Fibroblast of skin of left quadriceps (primary cell): ENCODE measurements at places on chromosomes 12 and 14.

GRCh38 chr14:80699861-80700260 lies 241.7 kb downstream of the CEP128 start:
- DNase-seq, result no peak

- DNase-seq, result no peak
These were observed 42.3 kb upstream of the CSRP2 start for GRCh38 chr12:76921100-76921471.

DNA sequence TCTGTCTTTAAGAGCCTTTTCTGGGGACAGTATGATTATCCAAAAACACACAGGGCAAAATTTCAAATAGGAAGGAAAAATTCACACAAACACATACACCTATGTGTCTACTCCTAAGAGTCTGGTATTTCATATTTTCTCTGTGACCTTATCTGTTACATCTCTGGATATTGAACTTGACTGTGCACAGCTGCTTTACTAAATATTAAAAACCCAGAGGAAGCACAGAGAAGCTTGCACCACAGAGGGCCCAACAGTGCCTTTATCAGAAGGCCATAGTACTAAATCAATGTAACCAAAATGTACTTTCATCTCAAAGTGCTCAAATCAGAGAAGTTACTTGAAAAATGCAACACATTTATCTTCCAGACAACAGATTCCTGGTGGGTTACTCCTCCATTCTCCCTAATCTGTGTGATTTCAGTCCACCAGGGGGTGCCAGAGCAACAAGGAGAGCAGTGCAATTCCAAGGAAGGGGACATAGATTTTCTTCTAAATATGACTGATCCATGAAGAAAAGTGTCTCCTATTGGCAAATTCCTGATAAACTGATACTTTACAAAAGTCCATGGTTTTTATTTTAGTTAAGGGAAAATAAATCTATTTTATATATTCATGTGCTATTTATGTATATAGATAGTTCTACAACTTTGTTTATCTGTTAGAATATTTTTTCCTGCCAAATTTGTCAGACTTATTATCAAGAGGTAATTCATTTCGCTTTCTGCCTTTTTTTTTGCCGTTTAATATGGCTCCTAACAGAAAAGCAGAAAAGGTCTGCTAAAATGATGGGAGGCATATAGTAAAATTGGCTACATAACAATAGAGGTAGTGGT lies 617.6 kb downstream of the LRFN5 start:
- DNase-seq, result peak; percentile 49

GRCh38 chr14:94505206-94505605 lies 4.1 kb downstream of the SERPINA12 start:
- DNase-seq, result no peak

DNA sequence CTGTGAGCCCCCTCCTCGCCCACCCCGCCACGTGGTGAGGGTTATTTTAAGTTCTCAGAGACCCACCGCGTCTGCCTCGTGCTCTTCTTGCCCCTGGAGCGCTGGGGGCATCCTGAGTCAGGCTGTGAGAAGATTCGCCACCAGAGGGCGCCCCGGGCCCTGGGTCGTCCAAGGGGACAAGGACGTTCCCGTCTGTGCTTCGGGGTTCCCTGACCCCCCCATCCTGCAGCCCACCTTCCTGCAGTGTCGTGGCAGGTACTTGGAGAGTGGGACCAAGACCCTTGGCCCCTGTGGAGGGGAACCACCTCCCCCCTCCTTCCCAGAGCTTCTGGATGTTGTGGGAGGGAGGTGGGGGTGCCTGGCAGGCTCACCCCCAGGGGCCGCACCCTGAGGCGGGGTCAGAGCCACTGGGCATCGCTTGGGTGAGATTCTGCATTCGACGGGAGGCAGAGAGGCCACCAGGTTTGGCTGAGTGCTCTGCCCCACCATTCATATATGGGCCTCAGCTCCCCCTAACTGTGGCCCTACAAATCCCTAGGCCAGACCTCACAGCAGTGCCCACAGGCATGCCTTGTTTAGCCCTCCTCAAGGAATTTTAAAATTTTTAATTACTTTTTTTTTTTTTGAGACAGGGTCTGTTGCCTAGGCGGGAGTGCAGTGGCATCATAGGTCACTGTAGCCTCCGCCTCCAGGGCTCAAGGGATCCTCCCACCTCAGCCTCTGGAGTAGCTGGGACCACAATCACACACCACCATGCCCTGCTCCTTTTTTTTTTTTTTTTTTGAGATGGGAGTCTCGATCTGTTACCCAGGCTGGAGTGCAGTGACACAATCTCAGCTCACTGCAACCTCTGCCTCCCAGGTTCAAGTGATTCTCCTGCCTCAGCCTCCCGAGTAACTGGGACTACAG lies 17.0 kb downstream of the RHOF start:
- no peak for DNase-seq

GRCh38 chr14:63962906-63963305 lies 110.1 kb downstream of the SYNE2 start:
- no peak for DNase-seq

- DNase-seq, result no peak
These were observed 61.6 kb downstream of the PLEKHG3 start for GRCh38 chr14:64765740-64766302.

GRCh38 chr12:55850893-55851292 lies 8.2 kb upstream of the MMP19 start:
- DNase-seq, result no peak

- no peak for DNase-seq
These were observed 487.5 kb downstream of the TMEM121 start for GRCh38 chr14:106013879-106014376.

DNA sequence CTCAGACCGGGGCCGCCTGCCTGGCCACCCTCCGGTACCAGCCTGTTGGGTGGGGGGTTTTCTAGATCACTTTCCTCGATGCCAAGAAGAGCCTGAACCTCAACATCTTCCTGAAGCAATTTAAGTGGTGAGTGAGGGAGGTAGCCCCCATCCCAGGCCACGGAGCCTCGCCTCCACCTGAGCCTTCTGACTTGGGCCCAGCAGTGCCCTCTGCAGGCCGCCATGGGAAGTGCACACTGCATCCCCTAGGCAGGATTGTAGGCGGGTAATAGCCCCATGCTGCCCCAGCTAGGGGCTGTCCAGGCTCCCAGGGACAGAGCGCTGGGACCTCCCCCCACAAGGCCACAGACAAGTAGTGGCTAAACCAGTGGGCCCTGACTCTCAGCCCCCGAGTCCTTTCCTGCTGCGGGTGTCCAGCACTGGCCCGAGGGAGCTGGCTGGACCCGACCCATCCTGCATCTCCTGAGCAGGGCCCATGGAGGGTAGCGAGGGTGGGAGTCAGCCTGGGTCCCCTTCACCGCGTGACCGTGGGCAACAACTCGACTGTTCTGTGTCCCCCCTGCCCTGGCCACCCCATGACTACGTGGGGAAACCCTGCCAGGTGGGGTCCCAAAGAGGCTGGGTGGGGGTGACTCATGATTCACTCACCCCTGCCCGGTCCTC lies 15.3 kb upstream of the ADSS1 start:
- DNase-seq, result no peak

DNA sequence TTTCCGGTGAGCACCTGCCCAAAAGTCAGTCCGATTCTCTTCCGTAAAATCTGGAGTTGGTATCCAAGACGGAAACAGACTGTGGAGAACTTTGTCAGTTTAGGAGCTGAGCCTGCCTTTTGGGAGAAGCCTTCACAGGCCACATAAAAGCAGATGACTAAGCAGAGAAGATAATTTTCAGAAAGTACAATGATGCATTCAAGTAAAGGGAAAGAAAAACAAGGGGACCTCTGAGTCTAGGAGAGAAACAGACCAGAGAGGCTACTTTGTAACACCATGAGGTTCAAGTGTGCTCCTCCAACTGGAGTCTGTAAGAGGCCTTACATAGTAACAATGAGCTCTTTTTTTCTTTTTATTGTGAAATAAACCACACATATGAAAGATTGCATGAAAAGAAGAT lies 21.1 kb downstream of the TMED8 start:
- DNase-seq, result no peak

- DNase-seq, result no peak
These were observed 89.2 kb upstream of the METAP2 start for GRCh38 chr12:95384785-95385184.

DNA sequence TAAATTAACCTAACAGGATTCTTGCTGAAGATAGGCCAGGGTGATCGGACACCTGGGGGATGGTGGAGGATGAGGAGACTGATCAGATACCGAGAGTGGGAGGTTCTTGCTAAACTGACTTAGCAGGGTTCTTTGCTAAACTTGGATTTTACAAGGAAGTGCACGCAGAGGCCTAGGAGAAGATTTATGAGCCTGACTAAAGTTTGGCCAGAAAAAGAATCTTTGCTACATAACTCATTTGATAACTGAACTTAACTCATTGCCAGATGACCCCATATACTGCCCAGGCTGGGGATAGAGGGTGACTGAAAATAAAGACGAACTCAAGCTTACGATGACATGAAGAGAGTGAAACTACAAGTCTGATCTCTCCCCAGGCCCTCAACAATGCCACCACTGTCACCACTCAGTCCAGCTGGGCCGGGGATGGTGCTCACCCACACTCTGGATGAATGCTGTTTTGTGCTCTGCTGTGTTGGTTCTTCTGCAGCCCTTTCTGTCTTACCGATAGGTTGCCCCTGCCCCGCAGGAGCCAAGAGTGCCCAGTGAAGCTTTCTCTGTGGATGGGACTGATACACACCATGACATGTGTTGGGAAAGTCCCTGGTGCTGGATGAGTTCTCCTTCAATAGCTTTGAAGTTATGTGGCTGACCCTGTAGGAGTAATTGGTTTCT lies 29.0 kb downstream of the PPFIBP1 start:
- no peak for DNase-seq

GRCh38 chr12:57604992-57605810 lies 577 bp downstream of the DTX3 start:
- no peak for DNase-seq

DNA sequence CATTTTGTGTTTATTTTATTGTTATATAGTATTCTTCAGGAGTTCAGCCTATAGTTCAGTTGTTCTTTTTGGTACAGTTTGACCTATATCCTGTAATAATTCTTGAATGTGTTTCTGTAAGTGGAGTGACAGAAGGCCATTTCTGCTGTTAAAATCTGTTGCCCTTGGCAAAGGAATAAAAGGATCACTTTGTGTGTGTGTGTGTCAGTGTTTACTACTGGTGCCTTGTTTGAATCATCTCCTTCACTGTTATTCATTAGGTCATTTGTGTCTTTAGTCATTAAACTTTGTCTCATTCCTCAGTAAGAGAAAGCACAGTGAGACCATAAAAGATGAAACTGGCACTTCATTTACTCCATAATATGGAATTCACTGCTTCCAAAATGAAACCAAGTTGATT lies 130.7 kb downstream of the TMTC2 start:
- DNase-seq, result no peak

- peak; percentile 1 for DNase-seq
These were observed 95.1 kb downstream of the UNC79 start for GRCh38 chr14:93525696-93526451.

DNA sequence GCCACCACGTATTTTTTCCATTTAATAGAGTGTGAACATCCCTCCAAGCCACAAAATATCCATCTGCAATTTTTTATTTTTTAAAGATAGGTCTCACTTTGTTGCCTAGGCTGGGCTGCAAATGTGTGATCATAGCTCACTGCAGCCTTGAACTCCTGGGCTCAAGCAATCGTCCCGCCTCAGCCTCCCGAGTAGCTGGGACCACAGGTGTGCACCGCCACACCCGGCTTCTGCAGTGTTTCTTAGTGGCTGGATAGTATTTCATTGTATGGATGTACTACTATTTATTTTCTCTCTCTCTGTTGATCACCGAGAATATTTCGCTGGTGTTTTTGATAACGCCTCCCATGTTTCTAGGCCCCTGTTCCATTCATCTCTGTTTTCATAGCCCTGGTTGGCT lies 17.5 kb downstream of the MLXIP start:
- no peak for DNase-seq

GRCh38 chr14:66242001-66242400 lies 244.2 kb upstream of the CCDC196 start:
- no peak for DNase-seq

DNA sequence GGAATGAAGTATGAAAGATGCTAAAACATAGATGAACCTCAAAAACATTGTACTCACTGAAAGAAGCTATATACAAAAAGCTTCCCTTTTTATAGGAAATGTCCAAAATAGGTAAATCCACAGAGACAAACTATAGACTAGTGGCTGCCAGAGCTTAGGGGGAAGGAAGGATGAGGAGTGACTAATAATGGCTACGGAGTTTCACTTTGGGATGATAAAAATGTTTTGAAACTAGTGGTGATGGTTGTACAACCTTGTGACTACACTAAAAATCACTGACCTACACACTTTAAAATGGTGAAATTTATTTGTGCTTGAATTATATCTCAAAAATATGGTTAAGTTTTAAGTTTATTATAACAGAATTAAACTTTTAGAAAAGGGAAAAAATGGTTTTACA lies 37.1 kb upstream of the AMN1 start:
- DNase-seq, result no peak

DNA sequence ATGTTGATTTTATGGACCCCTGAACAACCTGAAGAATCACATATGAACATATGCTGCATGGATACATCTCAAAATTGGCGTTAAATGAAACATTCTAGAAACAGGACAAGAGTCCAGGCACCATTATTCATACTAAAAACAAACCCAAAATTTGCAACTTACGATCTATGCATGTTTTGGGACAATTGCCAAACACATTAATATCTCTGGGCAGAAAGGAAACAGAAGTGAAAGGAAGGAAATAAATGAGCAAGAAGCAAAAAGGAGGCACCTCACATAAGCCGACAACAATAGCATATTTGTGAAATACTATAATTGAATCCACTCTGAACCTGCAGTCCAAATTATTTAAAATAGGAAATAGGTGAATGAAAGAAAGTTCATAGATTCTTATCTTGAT lies 1505.3 kb downstream of the AACS start:
- DNase-seq, result no peak

DNA sequence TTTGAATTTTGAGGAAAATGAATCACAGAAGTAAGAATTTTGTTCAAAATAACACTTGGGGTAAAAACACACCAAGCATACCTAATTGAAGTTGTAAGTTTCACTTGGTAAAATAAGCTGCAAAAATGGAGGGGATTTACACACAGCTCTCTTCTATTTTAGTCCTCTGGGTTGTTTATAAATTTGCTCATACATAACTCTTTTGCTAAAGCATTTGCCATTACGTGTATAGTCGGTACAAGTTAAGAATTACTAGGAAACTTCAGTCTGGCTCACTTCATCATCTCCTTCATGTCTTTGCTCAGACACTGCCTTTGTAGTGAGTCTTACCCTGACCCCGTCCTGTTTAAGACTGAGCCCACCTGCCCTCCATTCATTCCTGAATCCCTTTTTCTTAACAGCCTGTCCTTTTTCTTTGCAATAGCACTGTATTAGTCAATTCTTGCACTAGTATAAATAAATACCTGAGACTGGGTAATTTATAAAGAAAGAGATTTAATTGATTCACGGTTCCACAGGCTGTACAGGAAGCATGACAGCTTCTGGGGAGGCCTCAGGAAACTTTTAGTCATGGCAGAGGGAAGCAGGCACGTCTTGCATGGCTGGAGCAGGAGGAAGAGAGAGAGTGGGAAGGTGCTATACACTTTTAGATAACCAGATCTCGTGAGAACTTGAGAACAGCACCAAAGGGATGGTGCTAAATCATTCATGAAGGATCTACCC lies 451.1 kb downstream of the PCNX1 start:
- DNase-seq, result no peak

- no peak for DNase-seq
These were observed 19.1 kb downstream of the ZFYVE1 start for GRCh38 chr14:73007835-73008234.

- DNase-seq, result no peak
These were observed 18.9 kb upstream of the ANKRD33 start for GRCh38 chr12:51868821-51869495.
